Pancreas (tissue), 10 donors: ENCODE measurements at places on chromosomes 11 and 22. TPM values are rescaled to one million over a fixed set of nuclear protein-coding genes. Genes with fewer than 3 reads are reported as not detected.

Gene FADD
- 8.2 TPM for polyA plus RNA-seq

Gene USP2
- 5.9 TPM for polyA plus RNA-seq

Gene KCTD14
- polyA plus RNA-seq, result 7.0 TPM

Gene LGR4
- polyA plus RNA-seq, result 23.4 TPM

Gene OR52N4
- polyA plus RNA-seq, result 0.07 TPM

GRCh38 chr11:36257351-36257750 lies 31.9 kb downstream of the COMMD9 start:
- no peak for DNase-seq

GRCh38 chr11:43689167-43689566 lies 8.6 kb downstream of the HSD17B12 start:
- no peak for DNase-seq

DNA sequence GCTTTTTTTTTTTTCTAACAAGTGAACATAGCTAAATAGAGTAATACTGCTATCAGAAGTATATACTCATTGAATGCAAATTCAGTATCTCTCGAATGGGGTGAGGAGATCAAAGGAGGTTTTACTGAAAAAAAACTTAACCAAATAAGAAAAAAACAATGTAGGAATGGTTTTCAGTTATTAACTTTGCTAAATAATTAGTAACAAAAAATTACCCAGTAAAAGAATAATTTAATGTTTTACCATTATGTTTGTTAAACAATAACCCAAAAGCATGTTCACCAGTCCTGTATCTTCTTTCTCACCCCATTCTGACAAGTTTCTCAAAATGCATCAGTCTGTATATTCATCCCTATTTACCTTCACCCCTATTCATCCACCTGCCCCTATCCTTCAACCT lies 22.6 kb upstream of the CTSC start:
- DNase-seq, result no peak

- DNase-seq, result no peak
These were observed 10.5 kb downstream of the NUCB2 start for GRCh38 chr11:17287058-17287457.

DNA sequence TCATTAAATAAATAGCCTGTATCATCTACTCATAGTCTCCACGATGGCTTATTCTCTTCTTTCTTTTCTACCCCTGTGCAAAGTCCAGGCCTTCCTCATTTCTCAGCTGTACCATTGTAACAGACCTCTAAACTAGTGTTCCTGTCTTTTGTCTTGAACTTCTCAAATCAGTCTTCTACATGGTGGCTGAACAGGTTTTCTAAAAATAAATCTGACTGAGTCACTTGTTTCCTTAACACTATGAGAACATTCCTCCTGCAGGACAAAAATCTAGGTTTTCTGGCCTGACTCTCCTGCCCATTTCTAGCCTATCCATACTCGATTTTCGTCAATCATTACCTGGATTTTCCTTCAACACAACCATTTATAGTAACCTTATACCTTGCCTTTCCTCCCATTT lies 1080.8 kb upstream of the TENM4 start:
- no peak for DNase-seq
